ENCODE measurements at places on chromosomes 11 and 22.
A peak's percentile ranks its signal among the peaks of the same experiment; 100 is the strongest.

- no peak for DNase-seq
- no peaks in the 10 kb centered on the region for H3K36me3 ChIP-seq
- peak overlapping the region; percentile 82 for H3K27ac ChIP-seq
- H3K4me3 ChIP-seq: no peak overlapping the region
- H3K4me1 ChIP-seq: peaks cover 17% of the 10 kb centered on the region
Observed at GRCh38 chr22:25119609-25120008, 80.0 kb upstream of the CRYBB3 start.

GRCh38 chr11:122235615-122236014, 119.6 kb upstream of the BLID start:
- H3K27me3 ChIP-seq: no peaks in the 10 kb centered on the region
- H3K27ac ChIP-seq: no peak overlapping the region
- DNase-seq: no peak
- peaks cover 4% of the 10 kb centered on the region for H3K4me1 ChIP-seq
- H3K36me3 ChIP-seq: no peaks in the 10 kb centered on the region

- peaks cover 81% of the 10 kb centered on the region for H3K4me1 ChIP-seq
- peaks cover 17% of the 10 kb centered on the region for H3K36me3 ChIP-seq
- DNase-seq: no peak
- H3K27ac ChIP-seq: peak overlapping the region; percentile 94
- H3K27me3 ChIP-seq: no peaks in the 10 kb centered on the region
Observed at GRCh38 chr11:111731821-111732220, 34.4 kb downstream of the PPP2R1B start.

DNA sequence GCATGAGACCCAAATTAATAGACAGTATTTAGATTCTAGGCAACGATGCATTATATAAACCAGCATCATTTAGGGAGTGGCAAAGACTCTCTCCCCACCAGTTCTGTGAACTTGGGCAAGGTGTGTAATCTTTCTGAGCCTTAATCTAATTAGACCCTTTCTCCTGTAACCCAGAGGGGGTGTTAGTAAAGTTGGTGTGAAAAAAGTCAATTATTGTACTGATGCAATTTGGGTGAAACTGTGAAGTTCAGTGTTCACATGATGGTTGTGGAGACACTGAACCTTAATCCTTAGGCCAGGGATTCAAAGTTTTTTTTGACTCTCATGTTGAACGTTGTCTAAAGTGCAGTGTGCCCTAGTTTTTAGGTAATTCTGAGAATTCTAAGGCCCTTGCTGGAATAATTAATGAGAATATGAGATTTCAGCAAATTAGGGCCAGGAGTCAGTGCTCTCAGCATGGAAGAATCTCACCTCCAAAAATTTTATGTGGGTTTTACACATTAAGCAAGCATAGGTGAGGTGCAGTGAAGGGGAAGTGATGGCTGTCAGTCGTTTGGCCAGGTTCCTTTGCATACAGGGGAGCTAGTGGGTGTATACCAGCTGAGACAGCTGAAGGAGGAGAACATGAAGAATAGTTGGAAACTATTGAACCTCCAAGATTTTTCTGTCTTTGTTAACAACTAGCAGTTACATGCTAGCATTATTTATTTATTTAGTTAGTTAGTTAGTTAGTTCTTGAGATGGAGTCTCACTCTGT, 94.2 kb downstream of the PTPRJ start:
- no peak for DNase-seq
- H3K27ac ChIP-seq: no peak overlapping the region
- no peaks in the 10 kb centered on the region for H3K36me3 ChIP-seq
- H3K4me3 ChIP-seq: no peak overlapping the region
- no peaks in the 10 kb centered on the region for H3K27me3 ChIP-seq

DNA sequence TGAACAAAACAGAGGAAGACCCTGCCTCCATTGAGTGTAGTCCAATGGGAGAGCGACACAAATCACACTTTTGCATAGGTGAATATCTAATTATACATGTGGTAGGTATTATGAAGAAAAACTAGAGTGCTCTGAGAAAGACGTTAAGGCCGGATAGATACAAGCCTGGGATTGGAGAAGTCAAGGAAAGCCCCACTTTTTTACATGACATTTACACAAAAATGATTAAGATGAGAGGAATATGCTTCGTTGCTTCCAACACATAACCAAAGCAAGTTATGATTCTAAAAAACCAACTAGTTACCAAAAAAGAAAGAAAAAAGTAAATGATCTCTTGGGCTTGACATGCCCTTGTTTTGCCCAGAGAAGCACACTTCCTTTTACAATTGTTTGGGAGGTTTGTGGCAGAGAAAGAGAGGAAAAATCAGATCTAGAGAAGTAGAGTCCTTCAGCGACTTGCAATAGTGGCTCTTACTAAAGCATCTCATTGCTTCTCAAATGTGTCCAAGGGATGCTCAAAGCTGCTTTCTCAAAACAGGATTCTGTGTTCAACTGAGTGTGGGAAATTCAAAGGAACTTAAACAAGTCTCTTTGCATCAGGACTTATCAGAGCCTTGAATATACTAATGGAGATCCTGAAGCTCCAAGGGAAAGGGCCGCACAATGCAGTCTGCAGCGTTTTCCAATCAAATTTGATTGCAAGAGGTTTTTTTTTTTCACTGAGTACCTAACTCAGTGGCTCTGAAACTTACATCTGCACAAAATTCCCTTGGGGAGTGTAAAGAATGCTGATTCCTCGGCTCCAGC, 38.8 kb downstream of the FLI1 start:
- H3K36me3 ChIP-seq: no peaks in the 10 kb centered on the region
- H3K4me3 ChIP-seq: no peak overlapping the region
- DNase-seq: no peak
- H3K27ac ChIP-seq: no peak overlapping the region
- H3K27me3 ChIP-seq: no peaks in the 10 kb centered on the region

DNA sequence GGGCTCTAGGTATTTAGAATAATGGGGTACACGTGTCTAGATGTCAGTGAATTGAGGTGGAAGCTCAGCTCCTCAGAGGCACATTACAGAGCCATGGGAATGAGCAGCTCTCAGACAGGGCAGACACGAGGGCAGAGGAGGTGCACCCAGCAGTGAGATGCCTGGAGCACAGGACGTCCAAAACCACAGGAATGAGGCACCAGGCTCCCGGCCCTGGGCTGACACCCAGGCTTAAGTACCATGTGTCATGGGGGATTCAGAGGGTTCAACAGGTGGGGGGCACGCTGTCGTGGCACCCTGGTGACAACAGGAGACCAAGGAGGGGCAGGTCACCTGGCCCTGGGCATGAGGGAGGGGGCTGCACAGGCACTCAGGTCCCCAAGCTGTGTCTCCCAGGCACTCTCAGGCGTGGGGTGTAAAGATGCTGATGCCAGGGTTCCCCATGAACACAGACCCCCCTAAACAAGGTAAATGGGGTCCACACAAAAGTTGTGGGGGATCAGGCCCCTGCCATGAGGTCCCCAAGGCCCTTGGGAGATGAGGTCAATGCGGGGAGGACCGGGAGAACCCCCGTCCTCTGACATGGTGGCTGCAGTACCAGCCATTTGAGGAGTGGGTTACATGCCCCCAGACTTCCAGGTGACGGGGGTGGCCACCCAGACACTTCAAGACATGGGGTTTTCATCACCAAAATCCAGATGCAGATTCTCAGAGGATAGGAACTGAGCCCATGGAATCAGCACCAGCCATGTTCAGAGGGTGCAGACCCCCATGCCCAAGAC, 5.6 kb upstream of the SYT8 start:
- peaks cover 26% of the 10 kb centered on the region for H3K4me1 ChIP-seq
- no peaks in the 10 kb centered on the region for H3K36me3 ChIP-seq
- no peaks in the 10 kb centered on the region for H3K27me3 ChIP-seq
- no peak for DNase-seq
- H3K27ac ChIP-seq: no peak overlapping the region
- H3K4me3 ChIP-seq: no peak overlapping the region

- no peak for DNase-seq
- H3K4me1 ChIP-seq: peaks cover 28% of the 10 kb centered on the region
- peak overlapping the region; percentile 83 for H3K27ac ChIP-seq
- H3K36me3 ChIP-seq: no peaks in the 10 kb centered on the region
Observed at GRCh38 chr11:44978961-44979331, 28.3 kb upstream of the TP53I11 start.

DNA sequence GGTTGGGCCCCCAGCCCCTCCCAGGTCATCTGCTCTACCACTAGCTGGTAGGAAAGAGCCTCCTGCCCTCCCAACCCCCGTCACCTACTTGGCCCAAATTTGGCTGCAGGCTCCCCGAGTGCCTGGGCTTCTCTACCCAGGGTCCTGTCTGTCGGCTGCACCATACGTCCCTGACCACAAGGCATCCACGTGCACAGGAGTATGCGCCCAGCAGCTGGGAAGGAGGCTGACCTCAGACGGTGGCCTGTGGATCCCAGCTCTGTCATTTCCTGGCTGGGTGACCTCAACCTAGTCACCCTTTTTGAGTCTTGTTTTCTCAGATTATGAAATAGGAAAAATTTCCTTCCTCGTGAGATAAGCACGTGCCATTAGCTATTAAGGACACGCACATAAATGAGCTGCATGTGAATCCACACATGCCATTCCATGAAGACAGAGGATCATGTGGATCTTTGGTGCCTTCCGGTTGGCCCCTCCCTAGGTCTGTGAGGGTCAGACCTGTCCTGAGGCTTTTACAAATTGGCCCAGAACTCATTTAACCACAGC, 13.7 kb downstream of the CYB561A3 start:
- no peak overlapping the region for H3K4me3 ChIP-seq
- peaks cover 22% of the 10 kb centered on the region for H3K4me1 ChIP-seq
- no peaks in the 10 kb centered on the region for H3K27me3 ChIP-seq
- DNase-seq: no peak
- no peak overlapping the region for H3K27ac ChIP-seq
- peaks cover 74% of the 10 kb centered on the region for H3K36me3 ChIP-seq

DNA sequence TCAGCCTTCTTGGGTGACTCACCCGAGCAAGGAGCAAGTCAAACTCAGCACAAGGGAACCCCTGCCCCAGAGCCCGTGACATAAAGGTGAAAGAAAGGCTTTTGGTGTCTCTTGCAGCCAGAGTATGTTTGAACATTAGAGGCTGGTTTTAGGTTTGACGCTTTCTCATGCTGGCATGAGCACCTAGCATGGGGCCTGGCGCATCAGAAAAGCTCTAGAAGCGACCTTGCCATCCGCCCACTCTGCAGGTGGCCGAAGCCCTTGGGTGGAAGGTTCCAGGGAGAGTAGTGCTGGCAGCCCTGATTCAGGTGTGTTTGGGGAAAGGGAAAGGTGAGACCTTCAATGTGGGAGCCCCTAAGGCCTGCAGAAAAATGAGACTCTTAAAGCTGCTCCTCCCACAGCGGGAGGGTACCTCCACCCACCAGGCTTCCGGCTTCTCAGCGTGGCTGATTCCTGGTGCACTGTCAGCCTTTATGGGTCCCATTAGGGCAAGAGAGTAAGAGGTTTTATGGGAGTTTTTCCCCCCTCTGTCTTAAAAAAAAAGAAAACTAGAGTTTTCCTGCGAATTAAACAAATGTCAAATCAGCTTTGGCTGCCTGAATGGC, 88.4 kb downstream of the GRIK4 start:
- H3K4me3 ChIP-seq: no peak overlapping the region
- no peak for DNase-seq
- no peak overlapping the region for H3K27ac ChIP-seq
- H3K4me1 ChIP-seq: no peaks in the 10 kb centered on the region
- no peaks in the 10 kb centered on the region for H3K36me3 ChIP-seq
- H3K27me3 ChIP-seq: peaks cover 13% of the 10 kb centered on the region

DNA sequence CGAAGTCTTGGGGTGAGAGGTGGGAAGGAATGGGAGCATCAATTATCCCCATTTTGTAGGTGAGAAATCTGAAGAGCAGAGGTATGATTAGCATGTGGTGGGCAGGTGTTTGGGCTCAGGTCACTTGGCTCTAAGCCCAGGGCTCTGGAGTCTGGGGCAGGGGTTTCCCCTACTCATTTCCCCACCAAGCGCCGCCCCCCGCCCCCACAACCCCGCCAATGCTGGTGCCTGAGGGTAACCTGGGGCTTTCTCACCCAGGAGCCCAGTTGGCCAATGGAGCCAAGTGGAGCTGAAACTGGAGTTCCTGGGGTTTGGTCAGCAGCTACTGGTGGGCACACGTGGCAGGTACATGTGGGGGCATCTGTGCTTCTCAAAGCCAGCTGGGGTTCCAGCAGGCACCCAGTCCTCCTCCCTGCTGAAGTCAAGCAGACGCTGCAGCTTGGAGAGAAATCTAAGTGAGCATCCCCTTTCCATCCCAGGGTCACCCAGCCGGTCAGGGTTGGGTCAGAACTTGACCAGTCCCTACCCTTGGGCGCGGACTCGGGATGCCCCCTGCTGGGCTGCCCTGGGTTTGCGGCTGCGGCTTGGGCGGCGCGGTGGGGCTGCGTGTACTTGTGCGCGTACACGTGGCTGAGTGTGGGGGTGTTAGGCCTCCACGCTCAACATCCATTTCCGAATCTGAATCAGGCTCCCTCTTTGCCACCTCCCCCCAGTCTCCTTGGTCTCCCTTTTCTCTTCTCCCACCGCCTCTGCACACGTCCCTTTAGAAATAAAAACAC, 1.7 kb upstream of the CHRM1 start:
- no peaks in the 10 kb centered on the region for H3K36me3 ChIP-seq
- peaks cover 9% of the 10 kb centered on the region for H3K4me1 ChIP-seq
- peak overlapping the region; percentile 24 for H3K4me3 ChIP-seq
- no peak for DNase-seq
- peaks cover 6% of the 10 kb centered on the region for H3K27me3 ChIP-seq

DNA sequence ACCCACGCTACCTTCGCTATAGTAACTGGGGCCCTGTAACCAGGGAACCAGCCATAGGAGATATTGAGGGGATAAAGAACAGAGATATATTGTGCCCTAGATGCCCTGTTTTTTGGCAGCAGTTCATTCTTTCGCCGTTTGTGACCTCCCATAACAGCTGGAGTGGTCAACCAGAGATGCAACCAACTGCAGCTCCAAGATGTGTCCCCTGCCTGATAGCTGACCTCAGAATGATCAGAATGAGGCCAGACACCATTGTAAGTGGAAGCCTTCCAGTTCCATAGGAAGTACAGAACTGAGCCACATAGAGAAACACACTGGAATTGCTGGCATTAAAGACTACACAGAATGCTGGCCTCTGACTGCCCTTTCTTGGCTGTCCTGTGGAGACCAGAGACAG, 39.2 kb downstream of the P4HA3 start:
- H3K27me3 ChIP-seq: no peaks in the 10 kb centered on the region
- no peaks in the 10 kb centered on the region for H3K4me1 ChIP-seq
- DNase-seq: no peak
- H3K36me3 ChIP-seq: no peaks in the 10 kb centered on the region

DNA sequence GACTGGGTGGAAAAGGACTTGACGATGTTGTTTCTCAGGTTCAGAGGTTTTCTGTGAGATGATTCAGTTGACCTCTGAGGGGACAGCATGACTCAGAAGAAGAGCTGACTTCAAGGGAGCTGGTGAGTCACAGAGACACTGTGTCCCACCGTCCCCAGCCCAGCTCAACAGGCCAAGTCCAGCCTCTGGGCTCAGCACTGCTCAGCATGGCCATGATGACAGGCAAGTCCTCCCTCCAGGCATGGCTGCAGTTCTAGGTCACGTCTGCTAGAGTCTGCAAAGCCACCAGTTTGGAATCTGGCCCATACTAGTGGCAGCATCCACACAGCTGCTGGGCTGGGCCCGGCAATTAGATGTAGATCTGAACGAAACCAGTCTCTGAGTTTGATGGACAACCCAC, 12.9 kb downstream of the TRIM29 start:
- H3K4me1 ChIP-seq: peaks cover 51% of the 10 kb centered on the region
- no peak overlapping the region for H3K4me3 ChIP-seq
- no peaks in the 10 kb centered on the region for H3K36me3 ChIP-seq
- no peaks in the 10 kb centered on the region for H3K27me3 ChIP-seq
- DNase-seq: no peak

Data from esophagus squamous epithelium (tissue), 5 donors.